ENCODE measurements at places on chromosomes 1 and 21. TPM values are rescaled to one million over a fixed set of nuclear protein-coding genes. Genes with fewer than 3 reads are reported as not detected.

DNA sequence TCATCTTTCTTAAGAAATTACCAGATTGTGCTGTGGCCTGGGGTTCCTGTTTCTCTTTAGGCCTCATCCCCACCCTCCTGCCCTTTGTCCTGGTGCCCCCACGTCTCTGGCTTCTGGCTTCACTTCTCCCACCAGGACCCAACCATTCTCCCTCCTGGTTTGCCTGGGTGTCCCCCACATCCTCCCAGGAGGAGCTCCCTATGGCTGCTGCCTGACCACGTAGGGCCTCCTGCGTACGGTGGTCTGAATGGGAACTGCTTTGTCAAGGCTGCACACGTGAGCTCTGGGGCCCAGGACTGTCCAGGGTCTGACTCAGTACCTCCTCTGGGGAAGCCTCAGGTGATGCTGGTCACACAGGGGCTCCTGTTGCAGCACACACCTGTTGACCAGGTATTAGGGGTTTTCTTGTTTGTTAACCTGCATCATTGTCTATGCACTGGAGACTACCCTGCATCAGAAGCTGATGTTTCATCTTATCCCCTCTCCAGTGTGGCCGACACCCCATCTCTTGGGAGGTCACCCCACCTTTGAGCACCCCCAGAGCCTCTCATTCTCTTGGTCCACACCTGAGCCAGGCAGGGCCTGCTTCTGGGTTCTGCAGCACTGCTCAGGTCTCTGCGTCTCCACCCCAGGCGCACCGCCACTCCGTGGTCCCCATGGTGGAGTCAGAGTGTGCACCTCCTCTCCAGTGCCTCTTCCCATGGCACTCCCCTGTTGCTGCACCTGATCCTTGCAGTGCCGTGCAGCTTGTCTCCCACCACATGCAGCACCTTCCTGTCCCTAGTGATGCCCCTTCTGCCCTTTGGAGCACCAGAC lies 65.8 kb downstream of the S100B start:
- DNase-seq, result no peak

NECTIN4 gene
- not detected for total RNA-seq

NPPA gene
- total RNA-seq, result not detected

DIRAS3 gene
- 0.74 TPM for total RNA-seq

SV2A gene
- total RNA-seq, result 2.0 TPM

TRIM58 gene
- 0.96 TPM for total RNA-seq
